ENCODE measurements at places on chromosomes 1 and 21.

- DNase-seq = no peak
Observed at GRCh38 chr1:2274929-2275475, 46.9 kb downstream of the SKI start.

DNA sequence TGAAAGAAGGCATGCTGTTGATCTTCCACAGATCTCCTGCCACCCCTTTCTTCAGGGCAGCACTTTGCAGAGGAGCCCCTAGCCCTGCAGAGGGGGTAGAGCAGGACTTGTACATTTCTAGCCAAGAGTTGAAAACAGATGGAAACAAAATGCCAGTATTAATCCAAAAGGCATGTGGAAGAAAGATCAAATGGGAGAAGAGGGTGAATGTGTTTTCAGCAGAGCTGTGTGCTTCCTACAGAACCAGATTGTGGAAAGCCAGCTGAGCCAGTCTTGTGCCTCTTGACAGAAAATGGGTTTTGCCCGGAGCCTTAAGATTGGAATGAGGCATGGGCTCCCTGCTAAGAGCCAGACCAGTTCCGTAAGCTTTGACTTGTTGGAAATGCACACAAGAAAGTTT lies 105.2 kb upstream of the TSPAN2 start:
- no peak for DNase-seq

DNA sequence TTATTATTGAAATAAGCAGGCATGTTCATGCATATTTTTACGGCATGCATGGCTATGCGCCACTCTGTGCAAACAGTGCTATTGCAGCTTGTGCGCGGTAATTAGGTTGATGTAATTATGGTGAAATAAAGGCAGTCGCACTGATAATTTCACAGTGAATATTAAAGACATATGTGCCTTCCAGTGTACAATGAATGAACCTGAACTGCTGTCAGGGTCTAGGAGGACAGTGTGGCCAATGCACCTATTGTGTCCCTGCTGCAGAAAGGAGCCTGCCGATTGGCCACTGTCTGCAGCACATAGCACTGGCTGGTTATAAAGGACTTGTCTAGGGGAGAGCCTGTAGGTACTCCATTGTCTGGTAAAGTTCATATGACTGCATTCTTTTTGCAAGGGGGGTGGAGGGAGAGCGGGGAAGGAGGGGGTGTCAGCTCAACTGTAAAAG lies 340.4 kb downstream of the USP25 start:
- DNase-seq = no peak

DNA sequence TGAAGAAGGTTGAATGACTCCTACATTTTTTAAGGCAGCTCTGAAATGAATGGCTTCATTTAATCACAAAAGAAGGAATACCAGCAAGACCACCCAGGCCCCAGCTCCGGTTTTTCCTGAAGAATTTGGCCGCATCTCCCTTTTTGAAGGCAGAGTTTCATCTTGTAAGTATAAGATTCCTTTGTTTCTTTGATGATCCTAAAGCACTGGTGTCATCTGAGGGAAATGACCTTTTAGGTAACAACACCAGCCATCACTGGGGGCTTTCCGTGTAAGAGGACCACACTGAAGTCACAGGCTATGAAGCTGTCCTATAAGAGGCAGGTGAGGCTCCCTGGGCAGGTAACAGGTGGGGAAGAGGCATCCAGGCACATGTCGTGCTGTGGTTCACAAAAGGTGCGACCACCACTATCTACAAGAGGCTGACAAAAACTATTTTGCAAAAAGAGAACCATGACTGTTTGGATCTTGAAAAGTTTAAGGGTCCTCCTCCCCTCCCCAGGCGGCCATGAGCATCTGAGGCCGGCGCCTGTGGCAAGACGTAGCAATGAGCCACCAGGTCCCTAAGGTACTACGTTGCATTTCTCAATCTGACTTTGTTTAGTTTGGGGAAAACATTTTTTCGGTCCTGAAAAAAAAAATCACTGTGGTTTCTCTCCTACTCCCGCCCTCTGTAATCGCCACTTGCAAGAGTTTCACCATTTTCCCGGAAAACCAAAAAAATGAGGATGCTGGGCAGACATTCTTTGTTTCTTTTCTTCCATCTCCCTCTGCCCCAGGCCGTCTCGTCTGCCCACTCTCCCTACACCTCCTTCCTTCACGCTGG lies 46.3 kb upstream of the IRF2BP2 start:
- no peak for DNase-seq

- DNase-seq = no peak
Observed at GRCh38 chr1:27661412-27662075, 10.4 kb downstream of the IFI6 start.

DNA sequence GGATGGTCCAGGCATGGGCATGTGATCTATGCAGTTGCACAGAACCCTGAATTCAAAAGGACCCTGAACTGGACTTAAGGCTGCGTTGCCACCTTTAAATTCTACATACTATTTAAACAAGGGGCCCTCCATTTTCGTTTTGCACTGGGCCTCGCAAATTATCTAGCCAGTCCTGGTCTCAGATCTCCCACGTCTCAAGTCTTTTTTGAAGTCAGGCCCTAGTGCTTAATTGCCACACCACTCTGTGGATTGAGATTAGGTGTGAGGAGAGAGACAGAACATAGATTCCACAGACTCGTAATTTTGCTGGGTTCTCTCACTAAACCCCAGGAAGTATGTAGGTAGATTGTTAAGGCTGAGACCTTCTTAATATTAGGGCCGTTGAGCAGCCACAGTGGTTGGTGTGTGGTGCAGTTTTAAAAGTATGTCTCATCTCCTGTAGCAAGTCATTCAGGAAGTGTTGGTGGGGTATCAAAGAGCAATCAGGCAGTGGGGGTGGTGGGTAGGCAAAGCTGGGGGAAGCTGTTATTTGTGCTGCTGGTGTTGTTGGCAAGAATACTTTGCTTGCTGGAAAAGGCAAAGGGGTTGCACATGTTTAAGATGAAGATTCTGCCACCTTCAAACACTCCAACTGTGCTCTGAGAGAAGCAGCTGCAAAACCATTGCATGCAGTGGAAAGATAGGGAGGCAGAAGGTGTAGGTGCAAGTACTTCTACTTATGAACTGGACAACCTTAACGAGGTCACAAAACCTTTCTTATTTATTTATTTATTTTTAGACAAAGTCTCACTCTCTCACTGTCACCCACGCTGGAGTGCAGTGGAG lies 11.2 kb downstream of the CD84 start:
- no peak for DNase-seq

Data from ecto neural progenitor cell (in vitro differentiated cells).